ENCODE measurements at places on chromosomes 1 and 21. TPM values are rescaled to one million over a fixed set of nuclear protein-coding genes. Genes with fewer than 3 reads are reported as not detected.

ENO1 gene
- 191 TPM for polyA plus RNA-seq

SPOCD1 gene
- polyA plus RNA-seq, result not detected

APOBEC4 gene
- not detected for polyA plus RNA-seq

PLA2G5 gene
- polyA plus RNA-seq, result 3.8 TPM

CD244 gene
- polyA plus RNA-seq, result 0.47 TPM

AK5 gene
- 62.7 TPM for polyA plus RNA-seq

OPTC gene
- not detected for polyA plus RNA-seq

PSRC1 gene
- not detected for polyA plus RNA-seq

FCGR2B gene
- not detected for polyA plus RNA-seq

NTMT2 gene
- polyA plus RNA-seq, result not detected

HTR6 gene
- polyA plus RNA-seq, result not detected

ST6GALNAC3 gene
- polyA plus RNA-seq, result 11.5 TPM

TBX15 gene
- not detected for polyA plus RNA-seq

WNT2B gene
- polyA plus RNA-seq, result 1.3 TPM

HTR1D gene
- polyA plus RNA-seq, result not detected

Measured in Purkinje cell (primary cell).